ENCODE measurements at places on chromosomes 3 and 15.

- no peak for DNase-seq
Measured at GRCh38 chr3:149145356-149145755, 15.9 kb downstream of the HPS3 start.

DNA sequence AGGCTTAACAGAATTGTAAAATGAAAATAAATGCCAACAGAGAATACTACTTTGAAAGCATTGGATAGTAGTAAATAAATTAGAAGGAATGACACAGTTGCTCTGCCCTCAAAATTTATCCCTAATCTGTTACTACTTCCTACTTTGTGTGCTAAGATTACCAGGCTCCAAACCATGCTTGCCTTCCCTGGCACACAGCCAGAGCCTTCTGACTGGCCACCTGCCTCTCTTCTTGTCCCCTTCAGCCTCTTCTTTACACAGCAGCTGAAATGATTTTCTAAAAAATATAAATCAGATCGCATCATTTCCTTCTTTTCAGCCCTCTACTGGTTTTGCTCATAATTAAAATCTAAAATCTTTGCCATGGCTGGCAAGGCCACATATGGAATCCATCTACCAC, 334.1 kb downstream of the FHIT start:
- DNase-seq: no peak

- DNase-seq: no peak
Measured at GRCh38 chr3:152413240-152413639, 144.5 kb downstream of the MBNL1 start.

DNA sequence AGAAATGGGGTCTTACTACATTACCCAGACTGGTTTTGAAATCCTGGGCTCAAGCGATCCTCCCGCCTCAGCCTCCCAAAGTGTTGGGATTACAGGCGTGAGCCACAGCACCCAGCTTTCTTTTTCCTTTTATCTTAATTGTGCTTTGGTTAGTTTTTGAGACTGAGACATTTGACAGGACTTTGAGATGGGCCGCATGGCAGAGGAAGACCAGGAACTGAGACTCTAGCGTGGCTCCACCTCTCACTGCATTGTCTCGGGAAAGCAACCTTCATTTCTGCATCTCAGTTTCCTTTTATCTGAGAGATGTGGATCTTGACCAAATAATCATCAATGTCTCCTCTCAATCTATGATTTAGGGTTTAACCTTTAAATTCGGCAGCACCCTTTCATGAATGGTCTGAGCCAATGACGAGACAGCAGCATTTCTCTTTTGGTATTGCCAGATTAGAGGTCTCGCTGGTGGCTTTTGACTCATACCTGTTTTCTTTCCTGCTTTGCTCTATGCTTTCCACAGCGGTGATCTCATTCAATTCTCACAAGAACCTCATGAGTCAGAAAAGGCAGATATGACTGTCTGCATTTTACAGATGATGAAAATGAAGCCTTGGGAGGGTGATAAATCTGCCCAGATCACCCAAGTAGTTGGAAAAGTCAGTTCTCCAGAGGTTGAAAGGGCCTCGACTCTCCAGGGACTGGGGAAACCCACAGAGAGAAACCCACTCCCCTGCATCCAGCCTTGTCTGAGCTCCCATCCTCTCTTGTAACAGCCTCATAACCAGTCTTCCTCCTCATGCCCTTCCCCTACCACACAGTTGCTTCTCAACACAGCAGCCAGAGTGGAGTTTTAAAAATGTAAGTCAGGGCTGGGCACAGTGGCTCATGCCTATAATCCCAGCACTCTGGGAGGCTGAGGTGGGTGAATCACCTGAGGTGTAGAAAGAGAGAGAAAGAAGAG, 84.8 kb upstream of the FOXB1 start:
- peak; percentile 9 for DNase-seq
